ENCODE measurements at places on chromosomes 11 and 22.
A peak's percentile ranks its signal among the peaks of the same experiment; 100 is the strongest.

DNA sequence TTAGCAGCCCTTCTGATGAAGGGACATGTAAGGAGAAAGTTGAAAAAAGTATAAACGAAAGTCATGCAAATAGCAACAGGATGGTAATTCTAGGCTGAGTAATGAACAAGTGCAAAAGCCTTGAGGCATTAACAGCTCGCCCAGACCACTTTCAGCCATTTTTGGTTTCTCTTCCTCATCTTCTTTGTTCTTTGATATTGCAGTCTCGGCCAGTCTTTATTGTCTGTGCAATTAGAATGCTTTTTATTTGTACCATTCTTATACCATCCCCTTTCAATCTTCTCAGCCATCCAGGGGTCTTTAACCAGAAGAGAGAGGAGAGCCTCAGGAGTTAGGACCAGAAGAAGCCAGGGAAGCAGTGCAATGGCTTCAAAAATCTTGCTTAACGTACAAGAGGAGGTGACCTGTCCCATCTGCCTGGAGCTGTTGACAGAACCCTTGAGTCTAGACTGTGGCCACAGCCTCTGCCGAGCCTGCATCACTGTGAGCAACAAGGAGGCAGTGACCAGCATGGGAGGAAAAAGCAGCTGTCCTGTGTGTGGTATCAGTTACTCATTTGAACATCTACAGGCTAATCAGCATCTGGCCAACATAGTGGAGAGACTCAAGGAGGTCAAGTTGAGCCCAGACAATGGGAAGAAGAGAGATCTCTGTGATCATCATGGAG, 7.3 kb downstream of the TRIM34 start:
- DNase-seq = no peak

GRCh38 chr22:32674925-32675825, 126.3 kb upstream of the TIMP3 start:
- DNase-seq = no peak

GRCh38 chr22:44738347-44738715, 14.0 kb upstream of the ARHGAP8 start:
- no peak for DNase-seq

DNA sequence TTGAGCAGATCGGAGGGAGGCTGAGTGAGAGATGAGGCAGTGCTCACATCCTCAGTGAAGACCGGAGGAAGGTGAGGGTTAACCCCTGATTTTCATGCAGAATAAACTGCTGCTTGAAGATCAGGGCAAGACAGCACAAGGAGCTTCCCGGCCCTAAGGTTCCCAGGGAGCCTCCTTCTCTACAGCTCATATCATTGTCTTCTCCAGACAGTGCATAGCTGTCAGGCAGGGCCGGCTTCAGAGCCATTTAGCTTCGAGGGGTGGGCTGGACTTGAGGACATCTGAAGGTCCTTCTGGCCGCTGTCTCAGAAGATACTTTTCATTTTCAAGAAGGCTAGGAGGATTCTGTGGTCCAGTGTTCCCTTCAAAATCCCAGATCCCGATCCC, 7.2 kb downstream of the ADAMTS8 start:
- no peak for DNase-seq

GRCh38 chr11:134955281-134955680, 543.2 kb upstream of the B3GAT1 start:
- DNase-seq = no peak

- DNase-seq = no peak
These were observed 1.2 kb downstream of the GRK2 start for GRCh38 chr11:67267188-67268080.

- no peak for DNase-seq
These were observed 356.9 kb downstream of the LARGE1 start for GRCh38 chr22:33563220-33563964.

GRCh38 chr11:68936358-68936636, 32.6 kb downstream of the IGHMBP2 start:
- no peak for DNase-seq

DNA sequence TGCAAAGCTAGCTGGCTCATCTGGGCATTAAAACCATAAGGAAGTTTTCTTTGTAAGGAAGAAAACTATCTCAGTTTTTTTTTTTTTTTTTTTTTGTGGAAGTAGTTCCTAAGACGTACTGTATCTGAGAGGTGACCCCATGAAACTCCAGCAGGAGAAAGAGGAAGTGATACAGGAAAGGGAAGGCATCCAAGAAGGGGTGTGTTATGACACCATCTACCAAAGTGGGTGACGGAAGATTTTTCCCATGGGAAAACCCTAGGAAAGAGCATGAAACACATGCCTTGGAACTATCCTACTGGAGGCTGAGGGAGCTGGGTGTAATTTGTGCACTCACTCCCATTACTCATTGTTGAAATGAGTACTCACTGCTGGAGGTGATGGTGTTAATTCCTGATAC, 63.8 kb upstream of the ARHGAP20 start:
- no peak for DNase-seq

- no peak for DNase-seq
These were observed 46.0 kb upstream of the ADSL start for GRCh38 chr22:40300316-40300715.

DNA sequence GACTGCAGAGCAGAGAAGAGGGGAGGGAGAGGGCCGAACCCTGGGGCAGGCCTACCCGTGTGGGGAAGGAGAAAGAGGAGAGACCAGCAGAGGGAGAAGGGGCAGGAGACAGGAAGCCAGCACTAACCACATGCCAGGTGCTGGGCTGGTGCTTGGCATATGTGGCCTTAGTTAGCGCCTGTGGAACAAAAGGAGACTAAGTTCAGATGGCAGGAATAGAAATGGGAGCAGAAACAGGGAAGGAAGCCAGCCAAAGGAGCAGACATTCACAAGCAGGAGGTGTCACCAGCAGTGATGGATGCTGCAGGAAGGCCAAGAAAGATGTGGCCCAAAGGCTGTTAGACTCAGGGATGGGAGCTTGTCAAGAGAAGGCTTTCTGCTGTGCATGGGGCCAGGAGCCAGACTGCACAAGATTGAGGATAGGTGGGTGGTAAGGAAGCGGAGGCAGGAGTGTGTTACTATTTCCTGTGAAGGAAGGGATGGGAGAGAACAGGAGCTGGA, 26.7 kb downstream of the TREH start:
- DNase-seq = no peak

- DNase-seq = no peak
These were observed 30.6 kb upstream of the HSD17B12 start for GRCh38 chr11:43649921-43650320.

GRCh38 chr11:123457187-123457770, 27.2 kb downstream of the GRAMD1B start:
- no peak for DNase-seq

- no peak for DNase-seq
These were observed 49.7 kb downstream of the FDX1 start for GRCh38 chr11:110479108-110480101.

DNA sequence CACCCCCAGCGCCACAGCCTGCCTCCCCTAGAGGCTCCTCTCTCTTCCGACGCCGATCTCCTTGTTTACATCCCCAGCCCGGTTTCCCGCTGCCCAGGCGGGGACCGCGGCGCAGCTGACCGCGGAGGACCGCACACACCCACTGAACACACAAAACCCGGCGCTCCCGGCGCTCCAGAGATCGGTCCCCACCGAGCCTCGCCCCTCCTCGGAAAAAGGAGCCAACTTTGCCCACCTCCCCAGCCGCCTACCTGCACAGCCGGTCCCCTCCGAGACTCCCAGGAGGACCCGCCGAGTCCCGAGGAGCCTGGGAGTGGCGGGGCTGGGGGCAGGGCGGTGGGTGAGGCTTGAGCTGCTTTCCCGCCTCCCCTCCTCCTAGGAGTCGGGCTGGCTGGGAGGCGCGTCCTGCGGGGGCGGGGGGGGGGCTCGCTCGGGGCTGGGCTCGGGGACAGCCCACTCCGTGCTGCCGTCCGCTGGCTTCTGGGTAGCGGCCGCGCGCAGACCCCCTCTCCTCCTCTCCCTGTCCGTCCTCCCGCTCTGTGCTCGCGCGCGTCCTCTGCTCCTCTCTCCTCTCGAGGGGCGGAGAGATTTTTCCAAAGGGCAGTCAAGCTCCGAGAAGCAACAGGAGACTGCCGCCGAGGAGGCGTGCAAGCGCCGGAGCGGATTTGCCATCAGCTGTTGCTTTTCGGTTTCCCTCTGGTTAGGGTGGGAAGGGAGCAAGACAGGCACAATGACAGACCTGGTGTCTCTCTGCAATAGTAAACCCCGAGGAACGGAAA, at the start of gene FXYD6:
FXYD6 (minus strand) TSS at position 318 of the 779 bp plus-strand sequence. CDS start 33,882 bp downstream, outside the sequence.
- no peak for DNase-seq

- no peak for DNase-seq
These were observed 46.0 kb downstream of the PRCP start for GRCh38 chr11:82854242-82854641.

- peak; percentile 6 for DNase-seq
These were observed 72.6 kb downstream of the HIPK3 start for GRCh38 chr11:33329705-33330329.

DNA sequence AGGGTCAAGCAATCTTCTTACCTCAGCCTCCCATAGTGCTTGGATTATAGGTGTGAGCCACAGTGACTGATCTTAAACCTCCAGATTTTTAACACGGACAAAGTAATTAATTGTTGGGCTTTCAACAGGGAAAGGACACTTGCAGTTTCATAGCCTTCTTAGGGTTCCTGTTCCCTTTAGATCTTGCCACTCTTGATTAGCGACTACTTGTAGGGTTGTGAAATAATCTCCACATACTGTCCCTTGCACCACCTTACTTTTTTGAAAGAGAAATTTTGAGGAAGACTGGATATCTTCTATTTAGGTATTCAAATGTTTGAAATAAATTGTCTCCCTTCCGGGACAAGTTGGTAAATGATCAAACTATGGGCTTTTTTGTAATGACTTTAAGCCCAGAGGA, 7.6 kb downstream of the MS4A4E start:
- no peak for DNase-seq

DNA sequence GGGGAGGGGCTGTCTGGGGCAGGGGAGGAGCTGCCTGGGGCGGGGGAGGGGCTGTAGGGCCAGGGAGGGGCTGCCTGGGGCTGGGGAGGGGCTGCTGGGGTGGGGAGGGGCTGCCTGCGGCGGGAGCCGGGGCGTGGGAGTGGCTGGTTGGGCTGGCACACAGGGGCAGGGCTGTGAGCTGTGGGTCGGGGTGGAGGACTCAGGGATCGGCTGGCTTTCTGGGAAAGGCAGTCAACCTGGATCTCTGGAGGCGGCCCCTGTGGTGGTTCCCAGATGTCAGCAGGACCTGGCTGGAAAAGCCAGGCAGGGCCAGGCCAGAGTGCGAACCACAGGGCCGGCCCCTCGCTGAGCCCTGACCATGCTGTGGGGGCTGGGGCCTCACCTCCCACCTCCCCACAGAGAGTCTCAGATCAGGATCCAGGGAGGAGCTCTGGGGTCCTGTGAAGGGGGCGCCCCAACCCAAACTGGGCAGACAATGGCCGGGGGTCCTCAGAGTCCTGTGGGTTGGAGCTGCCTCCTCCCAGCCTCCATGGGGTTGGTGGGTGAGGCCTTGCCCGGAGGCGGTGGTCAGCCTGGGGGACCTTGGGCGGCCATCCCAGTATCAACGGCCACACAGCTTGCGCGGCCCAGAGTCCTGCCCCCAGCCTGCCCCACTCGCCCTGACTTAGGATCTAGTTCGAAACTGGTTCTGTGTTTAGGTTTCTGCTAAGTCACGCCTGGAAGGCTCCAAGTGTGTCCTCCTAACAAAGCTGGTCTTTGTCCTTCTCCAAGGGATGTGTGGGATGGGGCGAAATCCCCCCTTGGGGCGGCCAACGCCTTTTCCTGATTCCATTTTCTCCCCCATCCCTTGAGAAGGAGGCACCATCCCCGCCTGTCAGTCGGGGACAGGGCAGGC, 1.9 kb downstream of the MUC5B start:
- no peak for DNase-seq

- DNase-seq = no peak
These were observed 45.4 kb downstream of the TIMP3 start for GRCh38 chr22:32846780-32847491.

DNA sequence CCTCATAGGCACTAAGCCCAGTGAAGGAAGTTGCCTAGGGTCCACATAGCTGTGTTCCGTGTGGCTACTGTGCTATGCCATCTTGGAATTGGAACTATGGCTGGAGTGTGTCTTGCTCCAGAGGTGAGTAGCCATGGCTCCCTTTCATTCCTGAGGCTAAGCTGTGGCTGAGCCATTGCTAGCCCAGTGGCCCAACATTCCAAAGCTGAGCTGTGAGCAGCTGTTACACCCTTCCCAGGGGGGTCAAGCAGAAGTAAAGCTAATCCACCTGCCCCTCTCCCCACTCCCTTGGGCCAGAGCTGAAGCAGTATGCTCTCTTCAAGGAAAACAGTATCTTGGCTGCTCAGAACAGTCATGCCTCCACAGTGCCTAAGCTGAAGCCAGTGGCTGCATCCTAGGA, 51.1 kb downstream of the USP35 start:
- no peak for DNase-seq

GRCh38 chr11:92880381-92880780, 89.1 kb upstream of the MTNR1B start:
- DNase-seq = no peak

DNA sequence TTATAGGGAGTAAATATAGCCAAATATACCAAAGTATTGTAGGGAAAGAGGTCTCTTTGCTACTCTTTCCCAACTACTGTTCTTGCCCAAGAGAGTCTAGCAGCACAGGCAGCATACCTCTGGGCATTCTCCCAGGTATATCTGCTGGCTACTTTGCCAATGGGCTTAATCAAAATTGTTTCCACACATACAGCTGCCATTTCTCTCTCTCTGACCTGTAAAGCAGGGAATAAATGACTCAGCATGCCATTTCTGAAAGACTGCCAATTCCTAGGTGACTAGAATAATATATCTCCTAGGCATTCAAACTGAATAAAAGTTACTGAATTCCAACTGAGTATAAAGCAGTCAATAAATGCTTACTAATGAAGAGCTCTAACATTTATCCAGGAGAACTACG, 44.6 kb downstream of the RDX start:
- no peak for DNase-seq

- peak; percentile 14 for DNase-seq
These were observed 839 bp downstream of the CBY1 start for GRCh38 chr22:38657045-38657909.

DNA sequence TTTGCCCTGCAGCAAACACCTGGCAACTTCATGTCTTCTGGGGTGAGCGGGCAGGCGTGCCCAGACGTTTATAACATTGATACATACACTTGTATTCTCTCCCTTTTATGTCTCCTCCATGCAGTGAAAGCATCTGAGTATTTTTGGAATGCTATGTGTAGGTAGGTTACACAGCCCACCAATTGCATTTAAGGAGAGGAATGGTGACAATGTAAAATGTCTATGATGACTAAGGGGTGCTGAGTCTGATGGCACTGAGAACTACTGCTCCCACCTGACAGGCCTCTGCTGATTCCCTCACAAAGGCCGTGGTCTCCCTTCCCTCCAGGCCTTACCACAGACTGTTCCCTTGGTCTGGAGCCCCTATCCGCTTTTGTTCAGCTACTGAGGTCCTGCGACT, 22.9 kb upstream of the RASL10A start:
- DNase-seq = no peak

GRCh38 chr11:123063826-123064657, 2.1 kb upstream of the HSPA8 start:
- no peak for DNase-seq

- DNase-seq = no peak
These were observed 46.7 kb downstream of the RBFOX2 start for GRCh38 chr22:35981900-35982299.

- no peak for DNase-seq
These were observed 1.4 kb upstream of the KREMEN1 start for GRCh38 chr22:29071261-29072045.

All from stimulated activated CD4-positive, alpha-beta T cell treated with anti-CD3 and anti-CD28 coated beads, Interleukin-4, amount 100 ng/mL, for 4 hours (primary cell).